MV-4-11 (cell line): ENCODE measurements at places on chromosomes 2 and 18.

DNA sequence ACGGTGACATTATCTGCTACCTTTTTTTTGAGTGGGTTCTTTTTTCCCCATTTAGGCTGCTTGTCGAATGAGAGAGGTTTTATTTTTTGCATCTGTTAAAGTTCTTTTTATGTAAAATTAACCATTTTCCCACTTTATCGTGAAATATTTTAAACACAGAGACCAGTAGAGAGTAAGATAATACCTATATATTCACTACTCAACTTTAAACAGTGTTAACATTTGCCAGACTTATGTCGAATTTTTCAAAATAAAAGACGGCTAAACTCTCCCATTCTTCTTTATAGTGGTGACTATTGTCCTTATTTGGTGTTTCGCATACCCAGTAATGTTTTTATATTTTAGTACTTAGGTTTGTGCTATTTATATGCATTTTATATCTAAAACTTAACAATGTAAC, 743 bp upstream of the PUS10 start:
- no peak for DNase-seq

GRCh38 chr2:85277416-85278158, 50.2 kb downstream of the TGOLN2 start:
- DNase-seq, result no peak

- peak; percentile 39 for DNase-seq
Observed at GRCh38 chr2:43405829-43406228, 179.4 kb upstream of the ZFP36L2 start.

DNA sequence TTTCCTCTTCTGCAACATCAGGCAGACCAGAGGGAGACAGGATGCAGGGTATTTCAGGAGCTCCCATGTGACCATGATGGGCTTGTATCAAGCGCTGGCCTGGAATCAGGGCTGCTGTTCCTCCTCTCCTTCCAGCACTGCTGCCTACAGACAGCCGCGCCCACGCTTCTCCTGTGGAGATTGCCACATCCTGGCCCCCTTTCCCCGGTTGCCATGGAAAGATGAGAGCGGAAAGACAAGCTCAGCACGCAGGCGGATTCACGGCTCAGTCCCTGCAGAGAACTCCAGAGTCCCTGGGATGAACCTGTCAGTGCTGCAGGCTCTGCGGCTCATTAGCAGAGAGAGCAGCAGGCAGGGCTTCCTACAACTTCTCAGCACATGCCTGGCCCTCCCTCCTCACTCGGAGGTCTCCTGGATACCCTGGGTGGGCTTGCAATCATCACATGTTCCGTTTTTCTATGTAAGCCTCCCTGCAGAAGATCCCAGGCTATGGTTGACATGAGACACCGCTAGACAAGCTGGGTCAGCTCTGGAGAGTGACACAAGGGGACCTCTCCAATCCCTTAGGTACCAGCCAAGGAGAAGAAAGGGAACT, 497.8 kb upstream of the MYT1L start:
- DNase-seq, result no peak

- DNase-seq, result no peak
Observed at GRCh38 chr2:64213532-64214275, 69.5 kb upstream of the PELI1 start.

DNA sequence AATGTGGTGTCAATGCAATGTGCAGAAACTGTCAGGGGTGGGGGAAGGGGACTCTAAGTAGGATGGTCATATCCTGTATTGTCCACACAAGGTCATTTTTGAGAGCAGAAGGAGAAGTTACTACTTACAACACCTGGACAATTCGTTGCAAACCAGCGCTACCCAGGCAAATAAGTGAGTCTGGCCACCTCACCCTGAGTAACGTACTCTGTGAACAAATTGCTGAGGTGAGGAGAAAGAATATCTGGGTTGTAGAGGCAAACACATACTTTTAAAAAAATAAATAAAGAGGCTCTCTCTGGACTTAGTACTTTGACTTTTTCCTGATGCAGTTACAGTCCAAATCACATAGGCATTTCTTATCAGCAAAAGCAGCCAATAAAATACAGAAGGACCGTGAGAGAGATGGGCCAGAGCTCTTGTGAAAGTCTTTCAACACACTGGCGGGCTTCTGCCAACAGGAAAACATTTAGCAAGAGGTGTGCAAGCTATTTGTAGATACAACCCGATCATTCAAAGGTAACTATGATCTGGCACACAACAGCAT, 268.2 kb upstream of the ID2 start:
- peak; percentile 62 for DNase-seq

GRCh38 chr2:107374249-107374648, 452.4 kb upstream of the RGPD4 start:
- DNase-seq, result no peak

- no peak for DNase-seq
Observed at GRCh38 chr2:7753777-7754176, 836.6 kb downstream of the RNF144A start.

- DNase-seq, result no peak
Observed at GRCh38 chr18:78975699-78976335, 3.8 kb upstream of the SALL3 start.
